ENCODE measurements at places on chromosomes 13 and 19.

- DNase-seq, result no peak
Measured at GRCh38 chr13:106522112-106522705, 13.3 kb downstream of the EFNB2 start.

GRCh38 chr13:99968521-99969452 lies 2.8 kb downstream of the ZIC5 start:
- DNase-seq, result no peak

GRCh38 chr13:32278426-32278825 lies 36.7 kb downstream of the ZAR1L start:
- DNase-seq, result no peak

- no peak for DNase-seq
Measured at GRCh38 chr19:47881757-47882156, 4.4 kb downstream of the SULT2A1 start.
